ENCODE measurements at places on chromosomes 11 and 22. TPM values are rescaled to one million over a fixed set of nuclear protein-coding genes. Genes with fewer than 3 reads are reported as not detected.

The ESRRA gene
- 685 TPM for total RNA-seq

The P2RX6 gene
- not detected for total RNA-seq

The ARHGAP20 gene
- total RNA-seq = 33.9 TPM

- H3K4me1 ChIP-seq = no peaks in the 10 kb centered on the region
- H3K27ac ChIP-seq = peak within 1 kb of the TSS; percentile 92
- no peaks in the 10 kb centered on the region for H3K36me3 ChIP-seq
Observed at GRCh38 chr11:13277768-13278608, at the start of gene BMAL1. BMAL1 (plus strand) TSS chr11:13277790; CDS start chr11:13354309, 76,519 bp downstream.

- DNase-seq = no peak
- no peaks in the 10 kb centered on the region for H3K27me3 ChIP-seq
- H3K36me3 ChIP-seq = no peaks in the 10 kb centered on the region
- no peak overlapping the region for H3K27ac ChIP-seq
- no peak overlapping the region for H3K4me3 ChIP-seq
Observed at GRCh38 chr11:75470476-75471080, 37.6 kb upstream of the KLHL35 start.

The TUB gene
- total RNA-seq = not detected

DNA sequence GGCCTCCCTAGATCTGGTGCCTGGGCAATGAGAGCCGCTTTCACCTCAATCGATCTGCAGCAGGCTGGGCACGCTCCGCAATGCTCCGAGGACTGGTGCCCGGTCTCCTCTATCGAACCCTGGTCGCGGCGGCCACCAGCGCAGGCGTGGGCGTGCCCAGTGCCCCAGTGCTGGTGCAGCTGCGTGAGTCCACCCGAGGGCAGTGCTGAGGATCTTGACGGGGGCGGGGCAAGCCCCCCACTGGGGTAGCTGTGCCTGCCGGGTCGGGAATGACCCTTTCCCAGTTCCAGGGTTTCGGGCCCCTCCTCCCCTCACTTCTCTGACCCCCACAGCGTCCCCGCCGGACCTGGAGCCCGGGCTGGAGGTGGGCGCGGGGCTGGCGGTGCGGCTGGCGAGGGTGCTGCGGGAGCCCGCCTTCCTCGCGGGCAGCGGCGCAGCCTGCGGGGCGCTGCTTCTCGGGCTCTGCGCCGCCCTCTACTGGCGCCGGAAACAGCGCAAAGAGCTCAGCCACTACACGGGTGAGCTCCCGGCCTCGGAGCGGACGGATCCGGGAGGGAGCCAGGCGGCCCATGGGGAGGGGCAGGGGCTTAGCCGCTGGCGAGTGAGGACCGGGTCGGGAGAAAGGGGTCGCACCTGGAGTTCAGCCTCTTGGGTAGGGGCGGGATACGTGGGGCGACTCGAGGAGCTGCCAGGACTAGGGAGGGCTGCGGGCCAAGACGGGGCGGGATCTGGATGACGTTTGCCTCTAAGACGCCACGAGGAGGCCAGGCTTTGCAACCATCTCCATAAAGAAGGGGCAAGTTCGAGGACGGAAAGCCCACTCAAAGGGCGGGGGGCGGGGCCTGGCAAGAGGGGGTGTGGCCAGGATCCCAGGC lies 10.9 kb downstream of the ROBO3 start:
- H3K36me3 ChIP-seq = no peaks in the 10 kb centered on the region
- peak; percentile 97 for DNase-seq
- peak overlapping the region; percentile 58 for H3K4me3 ChIP-seq
- peak overlapping the region; percentile 89 for H3K27ac ChIP-seq
- H3K27me3 ChIP-seq = peaks cover 53% of the 10 kb centered on the region
- H3K4me1 ChIP-seq = peaks cover 14% of the 10 kb centered on the region

The SMIM38 gene
- total RNA-seq = 31.2 TPM

- H3K27ac ChIP-seq = no peak overlapping the region
- no peaks in the 10 kb centered on the region for H3K36me3 ChIP-seq
- H3K4me3 ChIP-seq = no peak overlapping the region
- DNase-seq = no peak
Observed at GRCh38 chr11:24747275-24748251, 250.7 kb downstream of the LUZP2 start.

The NAALAD2 gene
- total RNA-seq = not detected

The OR51B5 gene
- total RNA-seq = not detected

DNA sequence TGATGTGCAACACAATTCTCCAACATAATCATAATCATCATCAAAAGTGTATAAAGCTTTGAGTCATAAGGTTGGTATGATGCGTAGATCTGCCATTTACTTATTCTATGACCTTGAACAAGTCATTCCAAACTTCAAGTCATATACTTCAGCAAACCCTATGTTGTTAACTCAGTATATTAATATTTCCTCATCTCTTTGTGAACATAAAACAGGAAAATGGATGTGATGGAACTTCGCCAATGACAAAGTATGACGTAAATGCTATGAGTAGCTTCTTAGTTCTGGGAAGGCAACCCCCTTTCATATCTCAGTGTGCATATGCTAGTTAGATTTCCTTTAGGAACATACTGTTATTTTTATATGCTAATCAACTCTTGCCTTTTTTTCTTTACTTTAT lies 102.7 kb upstream of the ANO3 start:
- H3K4me3 ChIP-seq = no peak overlapping the region
- H3K4me1 ChIP-seq = no peaks in the 10 kb centered on the region
- no peaks in the 10 kb centered on the region for H3K36me3 ChIP-seq
- H3K27ac ChIP-seq = no peak overlapping the region
- DNase-seq = no peak
